ENCODE measurements at places on chromosomes 5 and 9.

DNA sequence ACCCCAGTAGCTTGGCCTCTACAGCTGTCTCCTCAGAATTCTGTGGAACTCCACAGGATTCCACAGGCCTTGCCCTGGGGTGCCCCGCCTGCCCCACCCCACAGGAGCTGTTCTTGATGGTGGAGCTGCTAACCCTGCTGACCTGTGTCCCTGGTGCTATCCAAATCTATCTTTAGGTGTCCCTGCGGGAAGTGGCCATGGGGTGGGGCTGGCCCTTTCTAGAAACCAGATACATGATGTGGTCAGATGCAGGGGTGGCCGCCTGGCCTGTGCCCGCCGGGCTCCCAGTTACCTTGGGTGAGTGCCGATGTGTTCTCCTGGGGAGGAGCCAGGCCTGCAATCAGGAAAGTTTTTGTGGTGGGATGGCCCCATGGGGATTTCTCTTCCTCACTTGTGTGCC lies 34.2 kb downstream of the WNK2 start:
- no peak for DNase-seq

- DNase-seq, result no peak
Observed at GRCh38 chr9:88814577-88814976, 176.7 kb upstream of the S1PR3 start.

DNA sequence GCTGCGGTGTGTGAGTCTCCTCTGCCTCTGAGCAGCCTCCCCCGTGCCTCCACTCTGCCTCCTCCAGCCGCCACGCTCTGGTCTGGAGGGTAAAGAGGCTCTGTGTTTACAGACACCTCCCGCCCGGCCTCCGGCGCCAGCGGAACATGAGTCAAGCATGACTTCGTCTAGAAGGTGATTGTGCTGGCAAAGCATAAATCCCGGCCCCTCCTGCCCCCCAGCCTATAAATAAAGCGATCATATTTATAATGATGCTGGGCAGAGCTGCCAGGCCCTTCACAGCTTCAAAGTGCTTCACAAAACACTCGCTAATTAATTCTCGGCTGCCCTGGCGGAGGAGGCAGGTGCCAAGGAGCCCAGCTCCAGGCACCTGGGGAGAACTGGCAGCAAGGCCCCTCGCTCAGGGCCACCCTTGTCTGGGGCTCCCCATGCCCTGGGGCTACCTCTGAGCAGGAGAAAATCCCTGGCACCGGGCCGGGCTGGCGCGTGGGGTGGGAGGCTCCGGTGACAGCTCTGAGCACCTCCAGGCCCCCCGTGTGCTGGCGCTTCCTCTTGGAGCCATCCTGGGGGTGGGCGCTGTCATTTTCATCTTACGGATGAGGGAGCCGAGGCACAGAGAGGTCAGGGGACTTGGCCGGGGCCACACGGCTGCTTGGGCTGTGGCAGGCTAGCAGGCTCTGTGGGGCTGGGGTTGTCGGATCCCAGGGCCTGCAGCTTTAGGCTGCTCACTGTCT lies 87.8 kb downstream of the RXRA start:
- no peak for DNase-seq

DNA sequence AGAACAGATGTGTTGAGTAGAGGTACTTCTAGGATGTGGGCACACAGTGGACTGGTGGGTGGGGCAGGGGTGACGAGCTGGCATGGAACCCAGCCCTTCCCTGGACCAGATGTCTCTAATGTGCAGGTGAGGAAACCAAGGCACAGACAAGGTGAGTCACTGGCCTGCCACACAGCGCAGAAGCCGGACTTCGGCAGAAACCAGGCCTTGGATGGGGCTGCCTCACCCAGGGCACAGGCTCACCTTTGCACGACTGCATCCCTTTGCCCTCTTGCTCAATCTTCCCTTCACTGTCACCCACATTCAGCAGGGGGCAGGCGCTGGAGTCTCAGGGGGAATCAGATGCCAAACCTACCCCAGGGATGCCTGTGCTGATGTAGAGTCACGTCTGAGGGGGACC lies 65.4 kb upstream of the LMX1B start:
- no peak for DNase-seq

- no peak for DNase-seq
Observed at GRCh38 chr9:20417373-20418080, 204.8 kb downstream of the MLLT3 start.

GRCh38 chr5:138560971-138561370 lies 14.2 kb downstream of the HSPA9 start:
- DNase-seq, result no peak

DNA sequence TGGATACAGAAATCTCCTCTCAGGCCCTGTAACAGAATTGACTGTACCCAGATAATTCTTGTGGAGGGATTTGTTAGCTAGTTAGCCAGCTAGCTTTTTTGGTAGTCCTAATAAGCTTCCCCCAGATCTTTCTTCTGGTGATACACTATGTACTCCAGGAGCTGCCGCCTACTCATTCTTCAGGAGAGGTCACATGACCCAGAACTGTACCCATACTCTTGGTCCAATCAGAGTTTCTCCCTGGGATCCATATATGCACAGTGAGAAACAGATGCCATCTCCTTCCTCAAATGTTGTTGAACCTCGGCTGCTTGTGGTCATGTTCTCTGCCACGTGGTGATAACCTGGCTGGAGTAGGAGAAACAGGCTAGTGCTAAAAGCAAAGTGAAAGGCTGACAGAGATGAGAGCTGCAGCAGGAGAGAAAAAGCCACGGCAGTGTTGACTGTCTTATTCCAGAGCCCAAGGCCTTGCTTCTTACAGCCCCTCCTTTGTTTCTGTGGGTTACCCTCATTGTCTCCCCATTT lies 123.0 kb upstream of the RFX3 start:
- DNase-seq, result no peak

GRCh38 chr5:157283434-157283833 lies 17.5 kb downstream of the CYFIP2 start:
- DNase-seq, result no peak

DNA sequence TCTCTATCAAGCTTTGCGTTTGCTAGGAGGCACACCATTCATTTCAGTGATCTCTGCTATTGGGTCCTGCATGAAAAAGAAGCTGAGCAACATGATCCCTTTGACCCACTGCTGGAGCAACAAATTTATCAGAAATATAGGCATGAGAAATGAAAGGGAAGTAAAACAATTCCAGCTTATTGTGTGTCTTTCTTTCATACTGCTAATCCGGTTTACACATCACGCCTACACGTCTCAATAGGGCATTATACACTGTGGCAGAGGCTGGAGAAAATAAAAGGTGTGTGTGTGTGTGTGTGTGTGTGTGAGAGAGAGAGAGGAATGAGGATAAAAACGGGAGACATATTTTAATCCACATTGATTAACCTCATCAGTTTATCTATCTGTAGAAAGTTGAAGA lies 2.4 kb downstream of the PTCH1 start:
- no peak for DNase-seq

DNA sequence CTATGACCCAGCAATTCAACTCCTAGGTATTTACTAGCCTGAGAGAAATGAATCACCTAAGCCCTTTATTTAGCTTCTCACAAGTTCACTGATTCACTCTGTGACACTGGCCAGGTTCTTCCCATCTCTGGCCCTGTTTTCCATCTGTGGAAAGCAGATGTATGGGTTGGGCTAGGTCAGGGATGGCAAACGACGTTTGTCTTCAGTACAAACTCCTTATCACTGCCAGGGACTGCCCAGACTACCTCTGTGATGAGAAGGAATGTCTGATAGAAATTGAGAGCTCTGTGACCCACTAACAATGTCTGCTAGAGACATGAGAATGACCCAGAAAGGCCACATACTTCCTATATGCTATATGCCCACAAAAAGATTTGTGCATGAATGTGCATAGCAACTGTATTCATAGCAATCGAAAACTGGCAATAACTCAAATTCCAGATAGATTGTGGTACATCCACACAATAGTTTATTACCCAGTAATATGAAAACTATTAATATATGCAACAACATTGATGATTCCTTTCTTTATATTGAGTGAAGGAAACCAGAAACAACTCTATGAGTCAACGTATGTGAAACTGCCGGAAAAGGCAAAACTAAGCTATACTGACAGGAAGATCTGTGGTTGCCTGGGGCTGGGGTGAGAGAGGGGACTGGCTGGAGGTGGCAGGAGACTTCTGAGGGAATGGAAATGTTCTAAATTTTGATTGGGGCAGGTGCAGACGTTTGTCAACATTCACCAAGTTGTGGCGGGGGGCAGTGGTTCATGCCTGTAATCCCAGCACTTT lies 32.0 kb upstream of the ADAM19 start:
- DNase-seq, result peak; percentile 75

DNA sequence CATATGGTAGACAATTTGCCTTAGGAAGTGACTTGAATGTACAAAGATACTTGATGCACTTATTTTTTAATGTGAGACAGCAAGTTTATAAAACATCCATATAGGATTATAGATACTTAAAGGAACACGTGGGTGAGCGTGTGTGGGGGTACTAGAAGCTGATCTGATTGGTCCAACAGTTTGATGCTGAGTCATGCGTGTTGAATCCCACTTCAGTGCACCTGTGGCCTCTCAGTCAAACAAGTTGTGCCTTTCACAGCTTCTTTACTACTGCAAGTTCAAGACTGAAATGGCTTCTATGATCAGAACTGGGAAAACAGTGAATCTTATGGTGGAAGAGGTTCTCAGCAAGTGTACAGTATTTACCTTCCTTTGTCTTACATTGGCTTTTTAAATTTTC lies 98.9 kb downstream of the MAP1B start:
- DNase-seq, result no peak

DNA sequence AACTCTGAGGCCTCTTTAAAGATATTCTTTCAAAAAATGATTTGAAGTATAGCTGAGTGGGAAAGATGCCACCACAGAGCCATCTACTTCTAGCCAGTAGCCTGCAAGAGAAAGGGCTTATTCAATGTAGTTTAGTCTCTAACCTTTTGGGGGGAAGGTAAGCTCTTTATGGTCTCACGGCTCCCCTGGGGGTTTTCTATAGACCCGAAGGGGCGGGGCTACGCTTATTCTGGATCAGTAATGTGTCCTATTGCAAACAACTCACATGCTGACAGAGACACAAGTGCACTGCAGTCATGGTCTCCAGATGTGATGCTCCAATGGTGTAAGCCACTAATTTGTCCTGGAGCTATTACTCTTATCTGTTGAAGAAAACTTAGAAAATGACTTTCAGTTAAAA lies 53.4 kb upstream of the RPS23 start:
- DNase-seq, result no peak

DNA sequence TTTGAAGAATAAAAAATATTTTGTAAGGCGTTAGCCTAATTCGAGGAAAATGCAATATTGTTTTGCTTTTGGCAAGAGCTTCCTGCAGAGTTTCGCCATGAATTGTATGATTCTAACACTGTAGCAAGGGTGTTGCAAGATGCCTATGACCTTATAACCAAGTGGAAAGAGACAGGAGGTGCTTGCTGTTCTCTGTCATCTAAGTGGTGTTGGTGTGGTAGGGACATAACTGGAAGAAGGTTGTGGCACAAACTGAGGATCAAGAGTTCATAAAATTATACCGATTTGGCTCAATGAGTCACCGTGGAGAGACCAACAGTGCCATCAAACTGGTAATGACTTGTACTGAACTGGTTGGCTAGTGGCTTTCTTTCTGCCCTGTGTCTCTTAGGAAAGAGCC lies 6.3 kb downstream of the STC2 start:
- no peak for DNase-seq

- DNase-seq, result no peak
Observed at GRCh38 chr9:7320139-7320538, 479.4 kb downstream of the DMAC1 start.

GRCh38 chr5:169695919-169696490 lies 58.9 kb downstream of the DOCK2 start:
- no peak for DNase-seq

DNA sequence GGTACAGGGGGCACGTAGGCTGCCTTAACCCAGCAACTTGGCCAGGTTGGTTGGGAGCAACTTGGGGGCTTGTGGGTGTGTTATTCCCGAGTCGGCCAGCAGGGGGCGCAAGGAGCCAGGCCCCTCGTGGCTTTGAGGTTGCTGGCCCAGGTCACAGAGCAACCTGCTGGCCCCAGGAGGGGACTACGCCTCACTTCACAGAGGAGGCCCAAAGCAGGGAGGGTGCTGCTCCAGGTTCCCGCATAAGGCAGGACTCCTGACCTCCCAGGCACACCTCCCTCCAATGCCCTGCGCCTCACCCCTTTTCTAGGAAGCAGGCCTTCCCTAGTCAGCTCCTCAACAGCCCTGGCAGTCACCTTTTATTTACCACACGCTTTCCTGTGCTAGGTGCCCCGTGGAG lies 18.1 kb downstream of the KYAT1 start:
- DNase-seq, result peak; percentile 92

DNA sequence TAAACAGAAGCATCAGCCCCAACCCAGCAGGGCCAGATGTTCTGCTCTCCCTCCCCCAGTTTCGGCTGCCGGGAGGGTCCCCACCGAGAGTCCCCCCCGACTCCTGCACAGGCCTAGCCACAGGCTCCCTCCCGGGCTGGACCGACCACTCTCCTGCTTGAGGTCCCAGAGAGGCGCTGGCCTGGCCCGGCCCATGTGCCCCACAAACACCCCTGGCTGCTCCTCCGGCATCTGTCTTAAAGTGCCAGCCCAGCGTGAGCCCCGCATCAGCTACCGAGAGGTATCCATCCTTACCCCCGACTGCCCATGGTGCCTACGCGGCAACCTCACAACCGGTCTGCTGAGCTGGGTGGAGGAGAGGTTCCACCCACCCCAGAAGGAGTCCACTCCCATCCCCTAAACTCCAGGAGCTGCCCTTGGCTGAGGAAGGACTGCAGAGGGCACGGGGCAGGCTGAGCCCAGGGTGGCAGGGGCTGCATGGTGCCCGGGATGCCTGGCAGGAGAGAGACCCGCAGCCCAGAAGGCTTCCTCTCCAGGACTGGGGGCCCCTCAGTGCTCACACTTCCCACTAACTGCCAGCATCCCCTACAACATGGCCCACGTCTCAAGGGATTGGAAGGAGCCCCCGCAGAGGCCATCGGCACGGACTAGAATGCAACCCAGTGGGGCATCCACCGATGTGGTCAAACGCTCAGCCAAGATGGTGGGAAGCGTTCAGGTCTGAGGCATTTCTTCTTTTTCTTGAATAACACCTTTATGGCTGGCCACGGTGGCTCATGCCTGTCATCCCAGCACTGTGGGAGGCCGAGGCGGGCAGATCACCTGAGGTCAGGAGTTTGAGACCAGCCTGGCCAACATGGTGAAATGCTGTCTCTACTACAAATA lies 15.6 kb upstream of the EGFL7 start:
- DNase-seq, result no peak

- DNase-seq, result no peak
Observed at GRCh38 chr5:99061299-99061698, 132.5 kb upstream of the CHD1 start.

DNA sequence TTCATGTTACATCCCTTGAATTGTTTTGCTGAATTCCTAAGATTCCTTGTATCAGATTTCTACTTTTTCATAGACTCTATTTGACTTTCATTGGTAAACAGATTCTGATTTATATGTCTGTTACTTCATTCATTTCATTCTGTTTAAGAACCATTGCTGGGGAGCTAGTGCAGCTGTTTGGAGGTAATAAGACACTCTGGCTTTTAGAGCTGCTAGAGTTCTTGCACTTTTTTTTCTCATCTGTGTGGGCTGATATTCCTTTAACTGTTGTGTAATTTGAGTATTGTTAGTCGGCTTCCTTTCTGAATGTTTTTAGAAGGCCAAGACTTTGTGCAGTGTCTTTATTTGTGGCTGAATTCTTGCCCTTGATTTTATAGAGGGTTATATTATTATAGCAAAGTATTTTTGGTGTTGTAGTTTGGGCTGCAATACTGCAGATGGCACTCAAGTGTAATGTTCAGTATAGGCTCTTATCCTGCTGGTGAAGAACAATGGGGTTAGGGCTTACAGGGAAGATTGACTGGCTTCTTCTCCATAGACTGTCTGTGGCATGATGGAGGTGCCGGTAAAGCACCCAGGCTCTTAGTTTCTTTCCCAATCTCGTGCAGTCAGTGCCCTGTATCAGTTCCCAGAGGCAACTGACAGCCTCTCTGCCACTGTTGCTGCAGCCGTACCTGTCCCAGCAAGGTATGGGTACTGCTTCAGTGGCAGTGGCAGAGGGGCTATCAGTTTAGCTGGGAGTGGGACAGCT lies 162.2 kb downstream of the OXCT1 start:
- DNase-seq, result no peak
